ENCODE measurements at places on chromosomes 3 and 15. TPM values are rescaled to one million over a fixed set of nuclear protein-coding genes. Genes with fewer than 3 reads are reported as not detected.

- H3K36me3 ChIP-seq = no peaks in the 10 kb centered on the region
- H3K4me3 ChIP-seq = no peak overlapping the region
- H3K27ac ChIP-seq = no peak overlapping the region
- DNase-seq = no peak
These were observed 90.3 kb upstream of the C3orf80 start for GRCh38 chr3:160134964-160135363.

- H3K4me1 ChIP-seq = no peaks in the 10 kb centered on the region
- H3K4me3 ChIP-seq = no peak overlapping the region
- H3K36me3 ChIP-seq = no peaks in the 10 kb centered on the region
- DNase-seq = no peak
- H3K27ac ChIP-seq = no peak overlapping the region
These were observed 244.8 kb upstream of the TPRG1 start for GRCh38 chr3:188926741-188927511.

DNA sequence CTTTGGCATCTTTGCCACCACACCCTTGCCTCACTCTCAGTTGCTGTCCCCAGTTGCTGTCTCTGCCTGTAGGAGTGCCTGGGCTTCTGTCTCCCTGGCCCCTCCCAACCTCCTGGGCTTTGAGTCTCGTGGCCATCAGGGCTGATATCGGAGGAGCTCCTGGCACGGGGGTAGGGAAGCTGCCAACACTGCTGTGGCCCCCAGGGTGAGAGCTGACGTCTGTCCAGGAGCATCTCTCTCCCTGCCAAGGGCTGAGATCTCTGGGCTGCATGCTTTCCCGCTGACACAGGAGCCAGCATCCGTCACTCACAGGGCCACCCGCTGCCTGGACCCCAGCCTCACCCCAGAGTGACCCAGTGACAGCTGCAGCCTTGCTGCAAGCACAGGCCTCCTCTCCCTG lies 47.4 kb downstream of the EXOG start:
- H3K4me1 ChIP-seq = no peaks in the 10 kb centered on the region
- H3K4me3 ChIP-seq = no peak overlapping the region
- H3K36me3 ChIP-seq = no peaks in the 10 kb centered on the region
- peaks cover 2% of the 10 kb centered on the region for H3K27me3 ChIP-seq
- no peak overlapping the region for H3K27ac ChIP-seq
- DNase-seq = no peak

DNA sequence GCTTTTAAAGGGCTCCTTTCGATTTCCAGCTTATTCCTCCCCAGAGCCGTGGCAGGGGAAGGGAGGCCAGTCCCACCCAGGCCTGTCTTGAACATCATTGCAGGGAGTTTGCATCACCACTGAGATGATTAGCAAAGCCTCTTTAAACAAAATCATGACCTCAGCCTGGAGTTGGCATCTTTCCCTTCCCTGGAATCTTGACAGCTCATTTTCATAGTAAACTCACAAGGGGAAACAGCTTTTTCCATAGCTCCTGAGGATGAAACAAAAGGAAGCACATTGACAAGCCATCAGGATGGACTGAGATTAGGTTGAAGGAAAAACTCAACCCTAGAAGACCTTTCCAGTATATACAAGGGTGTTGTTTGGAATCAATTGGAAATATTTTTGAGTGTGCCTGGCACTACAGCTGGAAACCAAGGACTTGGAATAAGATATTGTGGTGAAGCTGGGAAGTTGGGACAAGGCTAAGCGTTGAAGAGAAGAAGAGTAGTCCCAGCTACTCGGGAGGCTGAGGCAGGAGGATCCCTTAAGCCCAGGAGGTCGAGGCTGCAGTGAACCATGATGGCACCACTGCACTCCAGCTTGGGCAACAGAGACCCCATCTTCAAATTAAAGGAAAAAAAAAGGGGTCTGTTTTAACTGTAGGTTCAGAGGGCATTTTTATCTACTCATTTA lies 3.1 kb upstream of the LARP6 start:
- peaks cover 32% of the 10 kb centered on the region for H3K27me3 ChIP-seq
- H3K4me1 ChIP-seq = peaks cover 3% of the 10 kb centered on the region
- no peak overlapping the region for H3K4me3 ChIP-seq
- no peaks in the 10 kb centered on the region for H3K36me3 ChIP-seq
- DNase-seq = no peak
- H3K27ac ChIP-seq = no peak overlapping the region

DNA sequence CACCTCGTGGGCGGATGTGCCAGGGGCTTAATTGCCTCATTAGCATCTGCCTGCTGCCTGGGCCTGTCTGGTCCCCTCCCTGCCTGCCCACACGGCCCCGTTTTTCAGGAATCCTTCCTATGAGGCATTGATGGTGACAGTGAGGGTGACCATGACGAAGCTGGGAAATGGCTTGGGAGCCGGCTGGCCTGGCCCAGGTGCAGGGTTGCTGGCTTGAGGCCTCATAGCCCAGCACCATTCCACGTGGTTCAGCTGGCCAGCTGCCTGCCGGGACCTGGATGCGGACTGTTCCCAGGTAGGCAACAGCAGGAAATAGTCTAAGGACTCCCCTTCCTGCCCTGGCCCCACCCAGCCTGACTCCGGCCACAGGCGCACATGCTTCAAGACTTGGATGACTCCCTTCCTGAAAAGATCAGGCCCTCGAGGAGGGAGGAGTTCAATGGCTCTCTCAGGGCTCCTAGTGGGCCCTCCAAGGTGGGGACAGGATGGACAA lies 8.9 kb upstream of the DUSP7 start:
- H3K27me3 ChIP-seq = no peaks in the 10 kb centered on the region
- H3K36me3 ChIP-seq = no peaks in the 10 kb centered on the region
- H3K4me3 ChIP-seq = no peak overlapping the region
- no peak overlapping the region for H3K27ac ChIP-seq
- peaks cover 13% of the 10 kb centered on the region for H3K4me1 ChIP-seq

GRCh38 chr3:50222169-50222528 lies 13.9 kb upstream of the GNAI2 start:
- peaks cover 15% of the 10 kb centered on the region for H3K27me3 ChIP-seq
- peaks cover 17% of the 10 kb centered on the region for H3K4me1 ChIP-seq
- no peaks in the 10 kb centered on the region for H3K36me3 ChIP-seq
- H3K4me3 ChIP-seq = no peak overlapping the region
- DNase-seq = no peak
- H3K27ac ChIP-seq = no peak overlapping the region

DNA sequence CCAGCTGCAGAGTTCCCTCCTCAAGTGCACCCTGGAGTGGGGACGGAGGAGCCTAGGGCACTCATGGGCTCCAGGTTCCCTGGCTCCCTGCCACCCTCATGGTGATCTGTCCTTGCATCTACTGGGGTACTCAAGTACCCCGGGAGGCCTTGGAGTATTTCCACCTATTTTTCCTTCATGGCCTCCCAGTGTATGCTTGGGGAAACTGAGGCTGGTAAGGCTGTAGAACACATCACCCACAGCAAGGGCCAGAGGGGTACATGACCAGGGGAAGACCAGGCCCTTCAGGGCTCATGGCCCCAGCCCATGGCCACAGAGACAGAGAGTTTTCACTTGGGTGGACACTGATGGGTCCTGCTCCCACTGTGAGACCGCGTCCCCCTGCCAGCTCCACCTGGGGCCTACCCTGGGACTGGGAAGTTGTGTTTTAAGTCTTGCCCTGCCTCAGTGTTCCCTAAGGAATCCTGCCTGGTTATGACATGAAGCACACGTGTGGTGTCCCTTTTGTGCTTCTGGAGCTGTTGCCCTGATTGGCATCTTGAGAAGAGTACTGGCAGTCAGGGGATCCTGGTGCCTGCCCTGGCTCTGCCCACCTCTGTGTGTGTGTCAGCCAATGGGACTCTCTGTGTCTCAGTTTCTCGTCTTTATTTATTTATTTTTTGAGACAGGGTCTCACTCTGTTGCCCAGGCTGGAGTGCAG lies 132.8 kb downstream of the TJP1 start:
- no peak for DNase-seq
- no peaks in the 10 kb centered on the region for H3K36me3 ChIP-seq

The TMEM62 gene
- total RNA-seq = 24.2 TPM

The CYP19A1 gene
- not detected for total RNA-seq

The CFAP20DC gene
- 1.4 TPM for total RNA-seq

The DUOXA2 gene
- not detected for total RNA-seq

The ZNF860 gene
- 0.13 TPM for total RNA-seq

The KBTBD12 gene
- not detected for total RNA-seq

The CKMT1A gene
- total RNA-seq = not detected

The SPINT1 gene
- 5.1 TPM for total RNA-seq

The IL5RA gene
- not detected for total RNA-seq

All from activated CD4-positive, alpha-beta memory T cell treated with anti-CD3 and anti-CD28 coated beads, Interleukin-2, amount 10 ng/mL, durations not matched to agents 7 days and 5 days (primary cell).